ENCODE measurements at places on chromosomes 7 and 10.
A peak's percentile ranks its signal among the peaks of the same experiment; 100 is the strongest.

DNA sequence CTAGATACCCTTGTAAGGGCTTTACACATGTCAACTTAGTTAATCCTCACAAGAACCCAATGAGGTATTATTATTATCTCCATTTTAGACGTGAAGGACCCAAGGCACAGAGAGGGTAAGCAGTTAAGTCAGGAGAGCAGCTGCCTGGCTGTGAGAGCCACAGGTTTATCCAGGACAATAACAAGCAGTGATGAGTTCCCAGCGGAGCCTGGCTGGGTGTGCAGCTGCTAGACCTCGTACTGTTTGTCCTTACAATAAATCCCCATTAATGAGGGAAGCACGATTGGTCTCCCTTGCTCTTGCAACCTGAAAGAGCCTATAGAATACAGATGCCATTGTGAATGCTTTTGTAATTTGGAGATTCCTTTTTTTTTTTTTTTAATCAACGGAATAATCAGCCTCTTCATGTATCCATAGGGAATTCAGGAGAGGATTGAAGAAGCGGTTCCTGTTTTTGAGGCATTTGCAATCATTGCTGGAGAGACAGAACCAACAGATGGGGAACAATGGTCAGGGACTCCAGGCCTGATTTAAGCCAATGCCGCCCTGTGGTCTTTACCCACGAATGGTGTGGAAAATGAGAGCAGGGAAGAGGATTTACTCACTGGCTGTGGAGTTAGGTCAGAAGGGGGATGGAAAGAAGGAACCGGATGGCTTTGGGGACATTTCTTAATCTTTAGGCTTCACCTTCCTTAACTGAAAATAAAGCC is 12.3 kb upstream of the ASB4 start:
- peak; percentile 69 for DNase-seq

DNA sequence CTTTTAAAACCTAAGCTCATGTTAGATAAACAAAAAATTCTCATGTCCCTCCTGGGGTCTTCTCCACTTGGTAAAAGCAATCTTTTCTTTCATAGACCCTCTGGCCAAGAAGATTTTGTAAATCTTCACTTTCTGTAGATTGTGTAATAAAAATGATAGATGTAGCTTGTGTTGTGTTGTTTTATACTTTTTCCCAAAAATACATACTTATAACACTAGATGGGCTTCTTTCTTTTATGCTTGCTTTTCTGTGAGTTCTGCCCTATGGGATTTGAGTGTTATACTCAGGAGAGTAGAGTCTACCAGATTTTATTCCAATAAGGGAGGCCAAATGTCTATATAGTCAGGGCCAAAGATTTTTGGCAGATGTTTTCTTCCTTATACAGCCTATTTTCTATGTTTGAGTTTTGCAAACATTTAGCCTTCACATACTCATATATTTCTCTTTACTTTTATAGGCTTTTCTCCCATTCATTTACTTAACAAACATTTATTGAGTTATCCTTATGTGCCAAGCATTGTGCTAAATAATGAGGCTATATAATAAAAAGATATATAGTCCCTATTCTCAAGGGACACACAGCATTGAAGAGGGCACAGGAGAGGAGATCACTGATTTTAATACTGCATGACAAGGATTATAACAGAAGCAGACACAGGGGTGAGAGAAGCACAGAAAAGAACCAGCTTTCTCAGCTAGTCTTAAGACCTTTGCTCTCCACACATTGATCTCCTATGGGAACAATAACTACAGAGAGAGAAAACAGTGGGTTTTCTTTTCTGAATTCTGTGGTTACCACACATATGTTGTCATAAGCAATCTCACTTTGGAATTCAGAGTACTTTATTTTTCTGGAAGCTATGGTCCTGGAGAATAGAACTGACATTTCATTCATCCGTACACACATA is 58.0 kb upstream of the PNLIP start:
- DNase-seq: no peak

DNA sequence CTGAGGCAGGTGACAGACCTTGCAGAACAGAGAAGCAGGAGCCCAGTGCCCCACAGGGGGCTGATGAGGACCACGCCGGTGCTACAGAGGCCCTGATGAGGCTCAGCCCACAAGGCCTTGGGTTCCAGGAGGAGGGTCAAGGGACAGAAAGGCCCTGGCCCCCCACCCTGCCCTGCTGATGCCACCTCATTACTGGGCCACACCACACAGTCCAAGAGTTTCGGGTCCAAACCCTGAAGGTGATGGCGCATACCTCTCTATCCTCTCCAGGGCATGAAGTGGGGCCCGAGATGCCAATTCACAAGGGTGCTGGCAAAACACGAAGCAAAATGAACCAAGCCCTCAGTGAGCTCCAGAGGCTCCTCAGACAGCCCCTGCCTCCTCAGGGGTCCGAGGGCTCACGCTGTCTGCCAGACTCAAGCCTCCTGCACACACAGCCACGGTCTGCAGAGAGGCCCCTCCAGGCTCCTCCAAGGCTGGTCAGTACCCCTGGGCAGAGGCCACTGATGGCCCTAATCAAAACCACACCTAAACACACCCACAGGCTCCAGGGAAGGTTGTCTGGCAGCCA is 32.3 kb downstream of the RASGEF1A start:
- peak; percentile 17 for DNase-seq

DNA sequence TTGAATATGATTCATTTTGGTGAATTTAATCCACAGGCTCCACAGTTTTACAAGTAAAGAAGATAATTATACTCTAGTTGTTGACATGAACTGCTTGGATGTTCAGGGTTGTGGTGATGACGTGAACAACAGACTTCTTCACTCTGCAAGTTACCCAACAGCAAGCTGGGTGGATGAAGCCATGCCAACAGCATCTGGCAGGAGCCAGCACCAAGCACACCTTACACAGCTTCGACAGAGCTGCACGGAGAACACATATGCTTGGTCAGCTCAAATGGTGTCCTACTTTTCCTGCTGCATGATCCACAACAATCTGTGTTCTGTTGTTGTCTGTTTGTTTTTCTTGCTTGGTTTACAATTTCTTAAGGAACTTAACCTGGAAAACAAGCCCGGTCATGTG is 9.8 kb downstream of the NOD1 start:
- no peak for DNase-seq

DNA sequence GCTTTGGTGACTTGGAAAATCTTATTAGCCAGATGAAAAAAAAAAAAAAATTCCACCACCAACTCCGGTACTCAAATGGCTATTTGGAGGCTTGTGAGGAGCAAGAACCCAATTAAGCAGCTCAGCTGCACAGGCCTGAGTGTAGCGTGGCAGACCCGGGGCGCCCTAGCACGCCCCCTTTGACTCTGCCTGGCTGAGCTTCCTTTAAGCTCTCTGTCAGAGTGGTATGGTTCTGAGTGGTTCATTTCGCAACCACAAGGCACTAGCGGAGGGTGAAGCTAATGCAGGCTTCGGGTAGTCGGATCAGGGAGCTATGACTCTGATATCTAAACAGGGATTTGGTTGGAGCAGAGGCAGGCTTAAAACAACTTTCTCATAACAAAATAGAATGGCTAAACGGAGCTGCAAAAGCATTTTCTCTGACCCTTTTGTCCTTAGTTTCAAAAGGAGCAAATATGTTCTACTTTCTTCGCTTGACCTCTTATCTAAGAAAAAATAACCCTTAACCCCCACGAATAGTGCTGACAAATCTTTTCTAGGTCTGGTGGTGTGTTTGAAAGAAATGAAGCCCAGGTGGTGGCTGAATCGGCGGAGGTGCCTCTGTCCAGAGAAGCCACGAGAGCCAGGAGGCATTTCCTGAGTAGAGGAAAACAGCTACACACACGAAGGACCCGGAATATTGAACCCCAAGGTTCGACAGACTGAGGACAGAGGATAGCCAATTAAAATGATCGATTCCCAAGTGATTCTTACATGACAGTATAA is 285.4 kb upstream of the GLI3 start:
- DNase-seq: no peak

DNA sequence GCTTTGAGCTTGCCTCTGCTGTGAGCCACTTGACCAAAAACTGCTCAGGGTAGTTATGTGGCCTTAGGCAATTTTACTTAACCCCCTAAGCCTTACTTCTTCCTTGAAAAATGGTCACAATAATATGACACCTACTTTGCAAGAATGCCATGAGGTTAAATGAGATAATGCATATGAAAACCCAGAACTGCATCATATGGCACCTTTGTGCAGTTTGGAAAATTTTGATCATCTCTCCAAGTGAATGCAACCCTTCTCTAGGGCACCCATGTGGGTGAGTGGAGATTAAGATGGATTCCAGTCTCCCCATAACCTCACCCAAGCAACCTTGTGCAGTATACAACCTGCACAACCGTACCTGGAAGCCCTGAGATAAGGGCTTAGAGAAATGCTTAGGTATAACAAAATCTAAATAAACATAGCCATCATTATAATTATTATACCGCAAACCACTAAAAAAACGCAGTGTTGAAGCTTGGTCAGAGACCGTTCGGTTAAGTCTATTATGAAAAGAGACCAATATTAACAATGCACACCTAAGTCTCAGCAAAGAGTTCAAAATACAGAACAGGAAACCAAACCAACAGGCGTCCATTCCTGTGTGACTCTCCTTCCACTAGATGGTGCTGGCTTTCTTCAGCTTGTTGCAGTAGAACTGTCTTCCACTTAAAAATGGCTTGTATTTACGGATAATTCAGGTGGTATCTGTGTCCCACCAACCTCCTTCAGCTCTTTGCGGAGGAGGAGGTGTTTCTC is 21.0 kb upstream of the ASB15 start:
- peak; percentile 59 for DNase-seq

DNA sequence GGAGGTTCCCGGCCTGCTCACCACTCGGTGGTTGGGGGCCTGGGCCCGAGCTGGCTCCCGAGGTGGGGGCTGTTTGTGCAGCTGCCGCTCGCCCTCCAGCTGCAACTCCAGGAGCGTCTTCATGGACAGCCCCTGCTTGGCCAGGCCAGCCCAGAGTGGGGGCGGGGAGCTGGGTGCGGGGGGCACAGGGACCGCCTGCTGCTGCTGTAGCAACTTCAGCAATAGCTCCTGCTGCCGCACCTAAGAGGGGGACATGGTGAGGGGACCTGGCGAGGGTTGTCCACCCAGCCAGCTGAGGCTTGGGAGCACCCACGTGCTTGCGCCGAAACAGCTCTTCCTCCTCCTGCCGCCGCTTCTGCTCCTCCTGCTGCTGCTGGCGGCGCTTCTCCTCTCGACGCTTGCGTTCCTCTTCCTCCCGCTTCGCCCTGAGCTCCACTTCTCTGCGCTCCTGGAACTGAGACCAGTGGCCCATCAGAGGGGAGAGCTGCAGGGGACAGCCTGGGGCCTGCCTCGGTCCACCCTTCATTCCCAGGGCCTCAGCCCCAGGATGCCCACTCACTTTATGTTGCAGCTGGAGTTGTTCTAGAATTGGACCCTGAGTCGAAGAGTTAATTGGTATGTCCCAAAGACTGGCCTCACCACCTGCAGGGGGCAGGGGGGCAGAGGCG is 9.6 kb downstream of the GNB2 start:
- DNase-seq: no peak

DNA sequence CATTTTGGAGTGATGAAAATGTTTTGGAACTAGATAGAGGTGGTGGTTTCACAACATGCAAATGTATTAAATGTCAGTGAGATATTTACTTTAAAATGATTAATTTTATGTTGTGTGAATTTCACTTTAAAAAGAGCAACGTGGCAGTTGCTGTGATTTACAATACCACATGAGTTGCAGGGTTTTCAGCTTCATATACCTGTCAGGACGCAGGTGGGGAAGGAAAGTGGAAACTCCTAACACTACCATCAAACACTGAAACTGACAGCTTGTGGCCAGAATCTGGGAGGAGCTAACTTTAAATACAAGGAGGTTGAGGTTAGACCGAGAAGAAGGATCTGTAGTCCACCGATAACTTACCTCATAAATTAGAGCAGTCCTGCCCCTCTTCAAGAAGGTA is 168.9 kb upstream of the TMEM72 start:
- DNase-seq: no peak

GRCh38 chr10:10849306-10849705 is 168.4 kb upstream of the CELF2 start:
- no peak for DNase-seq

GRCh38 chr7:56077681-56078080 is 13.6 kb downstream of the SUMF2 start:
- no peak for DNase-seq

- DNase-seq: peak; percentile 30
These were observed 108.2 kb upstream of the EGR2 start for GRCh38 chr10:62924344-62924748.

- DNase-seq: no peak
These were observed 175.4 kb upstream of the AHR start for GRCh38 chr7:17123020-17123419.

GRCh38 chr7:40551685-40552576 is 417.1 kb downstream of the SUGCT start:
- DNase-seq: no peak

DNA sequence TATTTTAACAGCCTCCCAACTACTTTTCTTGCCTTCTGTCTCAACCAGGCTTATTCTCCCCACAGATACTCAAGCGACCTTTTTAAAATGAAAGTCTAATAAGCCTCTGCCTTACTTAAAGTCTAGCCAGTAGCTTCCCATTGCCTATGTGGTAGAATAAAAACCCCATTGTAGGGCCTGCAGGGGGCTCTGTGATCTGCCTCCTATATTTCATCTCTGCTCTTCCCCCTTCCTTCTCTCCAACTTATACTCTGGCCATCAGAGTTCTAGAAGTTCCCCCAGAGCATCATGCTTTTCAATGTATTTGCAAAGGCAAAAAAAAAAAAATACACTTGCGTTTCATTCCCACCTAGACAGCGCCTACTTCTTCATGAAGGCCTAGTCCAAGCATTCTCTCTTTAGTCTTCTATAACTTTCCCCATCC is 167.7 kb upstream of the ADO start:
- no peak for DNase-seq

DNA sequence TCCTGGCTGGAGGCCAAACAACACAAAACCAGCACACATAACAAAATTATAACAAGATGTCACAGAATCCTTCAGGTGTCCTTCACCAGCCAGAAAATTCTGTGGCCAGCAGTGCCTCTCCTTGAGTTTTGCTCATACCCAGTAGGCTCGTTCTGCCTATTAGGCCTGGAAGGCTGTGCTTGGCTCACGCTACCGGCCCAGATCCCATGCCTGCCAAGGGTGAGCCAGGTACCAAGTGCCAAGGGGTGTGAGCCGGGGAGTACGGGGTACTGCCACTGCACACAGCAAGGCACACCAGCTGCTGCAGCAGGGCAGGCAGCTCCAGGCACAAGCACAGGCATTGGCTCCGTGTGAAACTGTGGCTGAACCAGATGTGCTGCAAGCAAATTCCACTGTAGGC is 1562.0 kb downstream of the REEP3 start:
- DNase-seq: no peak

DNA sequence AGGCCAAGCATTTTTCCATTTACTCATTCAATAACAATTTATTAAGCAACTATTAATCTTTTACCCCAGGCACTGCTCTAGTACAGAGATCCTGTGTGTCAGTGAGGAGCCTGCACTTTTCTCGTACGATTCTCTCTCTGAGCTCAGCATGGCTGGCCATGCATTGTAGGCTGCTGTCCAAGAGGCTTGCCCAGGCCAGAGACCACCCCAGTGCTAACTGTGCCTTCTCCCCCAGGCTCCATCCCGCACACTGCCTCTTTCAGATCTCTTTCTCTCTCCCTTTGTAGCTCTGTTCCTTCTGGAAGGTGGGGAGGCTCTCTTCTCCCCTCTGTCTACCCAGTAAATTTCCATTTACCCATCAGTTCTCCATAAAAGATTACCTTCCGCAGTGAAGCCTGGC is 101.0 kb upstream of the IKZF1 start:
- DNase-seq: no peak

All from D341Med (cell line).